ENCODE measurements at places on chromosomes 3 and 15.
A peak's percentile ranks its signal among the peaks of the same experiment; 100 is the strongest.

DNA sequence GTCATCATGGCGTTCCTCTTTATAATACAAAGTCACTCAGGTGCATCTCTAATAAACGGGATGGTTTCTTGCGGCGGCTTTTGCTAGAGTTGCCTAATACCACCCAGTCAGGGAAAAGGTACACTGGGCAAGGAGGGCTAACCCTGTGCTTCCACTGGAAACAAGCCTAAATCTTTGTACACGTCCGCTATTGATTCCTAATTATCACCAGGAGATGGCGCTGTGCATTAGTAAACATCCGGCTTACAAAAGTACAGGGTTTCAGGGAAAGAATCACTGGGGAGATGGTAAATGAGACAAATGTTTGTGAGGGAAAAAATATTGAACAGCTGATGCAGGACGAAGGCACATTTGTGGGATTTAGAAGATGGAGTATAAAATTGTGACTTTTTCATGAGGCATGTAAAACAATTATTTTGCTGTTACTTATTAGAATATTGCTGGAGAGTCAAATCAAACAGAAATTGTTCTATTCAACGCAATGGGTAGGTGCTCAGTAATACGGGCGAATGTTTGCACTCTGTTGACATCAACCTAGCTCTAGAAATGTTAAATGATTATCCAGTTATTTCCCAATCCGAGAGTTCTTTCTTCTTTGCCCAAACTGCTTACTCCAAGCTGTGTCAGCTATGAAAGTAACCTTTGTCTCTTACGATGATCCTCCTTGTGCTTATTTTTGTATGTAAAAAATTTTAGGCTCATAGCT lies 50.6 kb downstream of the GMNC start:
- DNase-seq: peak; percentile 71

- no peak for DNase-seq
These were observed 611.7 kb downstream of the MCTP2 start for GRCh38 chr15:94843060-94843459.

GRCh38 chr3:117665296-117665695 lies 955.7 kb downstream of the TUSC7 start:
- DNase-seq: no peak

- no peak for DNase-seq
These were observed 234.5 kb upstream of the GAP43 start for GRCh38 chr3:115388811-115389210.

GRCh38 chr3:120153294-120153693 lies 59.0 kb upstream of the GSK3B start:
- DNase-seq: peak; percentile 36

DNA sequence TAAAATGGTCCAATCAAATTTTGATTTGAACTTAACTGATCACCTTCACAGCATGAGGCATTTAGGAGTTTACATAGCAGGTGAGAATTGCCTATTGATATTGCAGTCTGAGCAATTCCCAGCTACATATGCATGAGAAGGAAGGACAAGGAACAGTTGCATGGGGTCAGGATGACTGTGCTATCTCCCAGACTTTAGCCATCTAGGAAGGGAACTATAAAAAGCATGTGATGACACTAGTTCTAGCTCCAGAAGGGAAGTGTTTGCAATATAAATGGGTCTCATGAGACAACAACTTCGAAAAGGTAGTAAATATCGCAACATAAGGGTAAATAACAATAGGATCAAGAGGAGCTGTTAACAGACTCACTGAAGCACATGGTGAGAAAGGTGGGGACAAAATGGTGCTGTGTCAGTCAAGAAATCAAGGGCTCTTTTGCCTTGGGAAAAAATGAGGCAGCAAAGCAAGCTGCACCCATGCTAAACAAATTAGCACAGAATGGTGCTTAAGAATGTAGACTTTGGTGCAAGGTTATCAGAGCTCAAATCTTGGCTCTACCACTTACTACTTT lies 90.4 kb upstream of the SLC2A2 start:
- DNase-seq: no peak

DNA sequence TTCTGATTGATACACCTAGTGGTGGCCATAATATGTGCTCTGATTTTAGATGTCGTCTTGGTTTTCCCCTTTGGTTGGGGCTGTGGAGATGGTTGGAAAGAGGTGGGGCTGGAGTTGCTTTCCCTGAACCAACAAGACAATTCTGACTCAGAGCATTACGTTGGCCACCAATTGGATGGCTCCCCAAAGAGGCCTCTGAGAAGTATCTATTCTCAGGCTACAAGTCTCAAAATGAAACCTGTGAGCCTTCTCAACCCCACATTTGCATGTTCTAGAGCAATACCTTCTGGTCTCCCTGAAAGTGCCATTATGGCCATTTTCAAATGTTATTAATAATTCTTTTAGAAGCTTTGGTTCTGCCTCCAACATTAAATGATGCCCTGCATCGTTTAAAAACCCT lies 188.4 kb upstream of the WNT5A start:
- no peak for DNase-seq

- DNase-seq: no peak
These were observed 89.1 kb downstream of the ABHD5 start for GRCh38 chr3:43779850-43780249.

GRCh38 chr3:9248522-9249271 lies 749 bp downstream of the SRGAP3 start:
- DNase-seq: peak; percentile 13

- no peak for DNase-seq
These were observed 215.0 kb upstream of the IGF1R start for GRCh38 chr15:98433346-98433745.

DNA sequence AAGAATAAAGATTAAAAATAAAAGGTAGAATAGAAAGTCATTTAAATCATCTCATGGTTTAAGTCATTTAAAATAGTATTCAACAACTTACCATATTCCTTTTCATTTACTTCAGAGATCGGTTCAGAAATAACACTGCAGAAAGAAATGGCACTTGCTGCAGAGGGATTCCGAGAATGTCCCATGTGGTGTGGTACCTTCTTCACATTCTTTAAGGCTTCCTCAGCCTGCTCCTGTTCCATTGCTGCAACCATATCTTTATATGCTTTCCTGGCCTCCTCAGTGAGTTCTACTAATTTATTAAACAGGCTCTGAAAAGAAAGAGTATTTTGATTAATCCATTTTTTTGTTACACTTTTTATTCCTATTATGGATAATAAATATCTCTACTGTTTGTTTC lies 32.6 kb upstream of the SHC4 start:
- no peak for DNase-seq

DNA sequence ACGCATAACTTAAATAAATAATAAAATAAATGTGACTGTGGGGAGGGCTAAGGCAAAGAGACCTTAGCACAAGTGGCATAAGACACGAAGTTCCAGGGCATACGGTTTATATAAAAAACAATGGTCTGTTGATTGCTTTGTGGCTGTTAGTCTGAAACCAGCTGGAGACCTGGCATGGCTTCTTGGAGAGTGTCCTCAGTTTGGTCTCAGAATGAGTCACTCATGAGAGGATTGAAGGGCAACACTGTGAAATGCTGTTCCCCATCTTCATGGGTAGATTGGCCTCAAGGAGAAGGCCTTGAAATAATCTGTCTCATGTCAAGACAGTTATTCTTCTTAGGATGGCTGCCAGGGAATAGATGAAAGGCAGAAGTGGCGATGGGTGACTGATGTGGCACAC lies 62.2 kb downstream of the SOX2 start:
- DNase-seq: no peak

GRCh38 chr3:196003611-196004010 lies 78.3 kb downstream of the TFRC start:
- no peak for DNase-seq

GRCh38 chr15:97978401-97979139 lies 18.1 kb downstream of the ARRDC4 start:
- no peak for DNase-seq

DNA sequence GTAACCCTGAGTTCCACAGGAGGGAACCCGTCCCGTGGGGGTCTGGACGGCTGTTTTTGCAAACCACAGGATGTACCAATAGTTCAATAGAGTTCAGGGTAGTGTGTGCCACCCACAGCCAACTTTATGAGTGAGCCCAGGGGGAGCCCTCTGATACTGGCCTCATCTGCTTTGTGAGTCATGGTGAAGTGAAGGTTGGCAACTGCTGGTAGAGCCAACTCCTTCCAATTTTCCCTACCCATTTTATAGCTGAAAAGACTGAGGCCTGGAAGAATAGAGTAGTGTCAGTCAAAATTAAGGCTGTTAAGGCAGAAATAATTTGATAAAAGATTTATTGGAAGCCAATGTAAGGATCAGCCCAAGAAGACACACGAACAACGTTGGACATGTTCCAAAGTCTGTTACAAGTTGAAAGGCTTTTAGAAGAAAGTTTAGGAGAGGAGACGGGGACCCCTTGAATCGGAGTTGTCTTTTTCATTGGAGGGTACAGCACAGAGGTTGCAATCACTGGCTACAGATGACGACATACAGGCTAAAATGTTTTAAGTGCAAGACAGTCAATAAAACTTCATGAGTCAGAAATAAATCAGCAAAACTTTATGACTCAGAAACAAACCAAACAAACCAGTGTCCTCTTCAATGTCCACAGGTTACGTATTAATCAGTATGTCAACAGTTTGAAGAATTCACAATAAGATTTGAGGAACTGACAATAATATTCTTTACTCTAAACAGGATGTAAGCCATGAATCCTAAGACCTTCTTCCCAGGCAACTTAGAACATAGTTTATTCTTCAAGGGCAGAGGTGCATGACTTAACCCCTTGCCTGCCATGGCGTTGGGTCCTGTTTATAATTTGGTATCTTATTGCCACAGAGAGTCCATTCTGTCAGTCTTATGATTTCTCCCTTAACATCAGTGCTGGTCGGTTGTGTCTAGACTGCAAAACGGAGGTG lies 62.9 kb upstream of the NR2E3 start:
- no peak for DNase-seq

DNA sequence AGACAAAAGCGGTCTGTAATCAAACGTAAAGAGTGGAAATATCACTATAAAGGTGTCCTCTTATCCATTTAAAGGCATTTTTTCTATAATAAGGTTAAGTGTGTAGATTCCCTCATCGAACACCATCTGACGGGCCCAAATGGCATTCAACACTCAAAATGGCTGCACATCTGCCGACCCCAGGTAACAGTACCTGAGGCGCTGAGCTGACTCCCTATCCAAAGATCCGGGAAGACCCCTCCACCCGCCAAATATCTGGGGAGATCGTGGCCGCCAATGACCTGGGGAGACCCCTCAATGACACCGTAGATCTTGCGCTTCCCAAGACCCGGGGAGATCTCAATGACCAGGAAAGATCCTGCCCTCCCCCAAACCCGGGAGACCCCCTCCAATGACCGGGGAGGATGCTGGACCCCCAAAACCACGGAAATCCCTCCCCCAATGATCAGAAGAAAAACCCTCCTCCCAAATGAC lies 476 bp downstream of the IP6K2 start:
- no peak for DNase-seq

- DNase-seq: no peak
These were observed 95.4 kb downstream of the PCSK6 start for GRCh38 chr15:101394056-101394630.

- no peak for DNase-seq
These were observed 195.7 kb upstream of the SETMAR start for GRCh38 chr3:4107430-4107829.

- peak; percentile 26 for DNase-seq
These were observed 73.8 kb downstream of the FLNB start for GRCh38 chr3:58082047-58082446.

- DNase-seq: no peak
These were observed 74.9 kb downstream of the SIDT1 start for GRCh38 chr3:113607219-113607596.

DNA sequence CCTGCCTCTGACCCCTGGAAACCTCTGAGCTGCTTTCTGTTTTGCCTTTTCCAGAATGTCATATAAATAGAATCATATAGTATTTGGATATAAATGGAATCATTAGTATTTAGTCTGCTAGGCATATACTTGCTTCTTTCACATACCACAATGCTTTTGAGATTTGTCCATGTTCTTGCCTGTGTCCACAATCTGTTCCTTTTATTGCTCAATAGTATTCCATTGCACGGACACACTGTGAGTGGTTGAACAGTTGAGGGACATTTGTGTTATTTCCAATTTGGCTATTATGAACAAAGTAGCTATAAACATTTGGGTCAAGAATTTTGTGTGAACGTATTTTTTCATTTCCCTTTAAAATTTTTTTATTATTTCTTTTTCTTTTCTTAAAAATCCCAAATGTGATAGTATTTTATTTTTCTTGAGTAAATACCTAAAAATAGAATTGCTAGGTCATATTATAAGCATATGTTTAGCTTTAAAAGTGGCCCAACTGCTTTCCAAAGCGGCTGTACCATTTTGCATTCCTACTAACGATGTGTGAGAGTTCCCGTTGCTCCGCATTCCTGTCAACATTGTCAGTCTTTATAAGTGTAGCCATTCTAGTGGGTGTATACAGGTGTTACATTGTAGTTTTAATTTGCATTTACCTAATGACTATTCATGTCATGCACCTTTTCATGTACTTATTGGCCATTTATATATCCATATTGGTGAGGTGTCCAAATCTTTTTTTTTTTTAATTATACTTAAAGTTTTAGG lies 26.5 kb downstream of the WDR53 start:
- DNase-seq: no peak

DNA sequence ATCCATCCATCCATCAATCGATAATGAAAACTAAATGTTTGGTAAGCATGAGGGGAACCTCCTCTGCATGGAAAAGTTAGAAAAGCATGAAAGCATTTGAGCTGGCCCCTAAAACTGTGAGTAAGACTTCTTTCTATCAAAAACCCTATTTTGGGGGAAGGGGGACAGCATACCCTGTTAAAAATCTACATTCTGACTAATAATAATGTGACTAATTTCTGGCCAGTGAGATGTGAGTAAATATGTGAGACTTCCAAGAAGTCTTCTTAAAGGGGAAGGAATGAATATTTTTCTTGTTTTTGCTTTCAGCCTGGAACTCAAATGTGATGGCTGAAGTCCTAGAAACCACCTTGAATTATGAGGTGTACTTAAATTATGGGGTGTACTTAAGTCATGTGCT lies 54.9 kb downstream of the C3orf85 start:
- DNase-seq: no peak

GRCh38 chr3:52835766-52836470 lies 1.1 kb upstream of the MUSTN1 start:
- DNase-seq: no peak

GRCh38 chr3:60594025-60594424 lies 657.2 kb downstream of the FHIT start:
- DNase-seq: peak; percentile 21

- peak; percentile 2 for DNase-seq
These were observed 23.9 kb upstream of the NEK10 start for GRCh38 chr3:27392950-27393679.

DNA sequence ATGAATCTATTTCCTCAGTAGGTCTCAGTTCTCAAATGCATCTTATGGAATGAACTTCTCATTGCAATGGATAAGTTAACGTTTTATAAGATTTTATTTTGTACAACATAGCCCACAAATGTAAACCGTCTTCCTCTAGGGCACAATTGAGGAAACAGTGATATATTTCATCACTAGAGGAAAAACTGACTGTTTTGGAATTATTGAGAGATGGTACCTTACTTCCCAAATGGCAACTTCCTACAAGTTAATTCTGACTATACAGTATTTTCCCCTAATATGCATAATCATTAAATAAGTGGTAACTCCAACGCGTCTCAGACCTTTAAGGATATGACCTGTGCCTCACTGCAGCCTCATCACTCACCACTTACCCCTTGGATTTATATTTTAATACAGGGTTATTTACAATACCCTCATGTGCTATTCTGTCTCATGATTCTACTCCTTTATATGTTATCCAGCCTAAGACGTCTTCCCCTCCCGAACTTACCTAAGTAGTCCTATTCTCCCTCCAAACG lies 13.3 kb downstream of the GABPB1 start:
- peak; percentile 39 for DNase-seq

GRCh38 chr3:195102609-195103467 lies 168.1 kb downstream of the XXYLT1 start:
- peak; percentile 81 for DNase-seq

Measured in suppressor macrophage treated with lipopolysaccharide for 4 hours (primary cell).